ENCODE measurements at places on chromosomes 6 and 20.

- no peak for DNase-seq
Measured at GRCh38 chr6:134454794-134455193, 136.9 kb upstream of the SGK1 start.

GRCh38 chr6:35496841-35497570 is at the start of gene TEAD3:
Gene TEAD3, minus strand, starts transcription at chr6:35497079.
- no peak for DNase-seq

DNA sequence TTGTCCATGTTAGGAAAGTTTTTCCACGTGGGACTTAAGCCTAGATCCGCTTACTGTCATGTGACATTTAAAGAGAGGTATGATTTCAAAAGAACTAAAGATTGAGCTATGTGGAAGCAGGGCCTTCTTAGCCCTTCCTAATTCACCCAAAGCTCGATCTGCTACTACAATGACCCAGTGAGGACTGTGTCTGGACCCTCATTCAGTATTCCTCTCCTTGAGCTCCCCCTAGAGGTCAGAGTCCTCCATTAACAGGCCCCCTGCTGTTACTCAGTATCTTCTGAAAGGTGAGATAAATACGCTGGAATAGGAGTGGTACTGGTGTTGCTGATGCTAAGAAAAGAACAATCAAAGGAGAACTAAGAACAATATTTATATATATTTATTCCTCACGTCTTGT is 414.0 kb downstream of the GJA1 start:
- peak; percentile 37 for DNase-seq

DNA sequence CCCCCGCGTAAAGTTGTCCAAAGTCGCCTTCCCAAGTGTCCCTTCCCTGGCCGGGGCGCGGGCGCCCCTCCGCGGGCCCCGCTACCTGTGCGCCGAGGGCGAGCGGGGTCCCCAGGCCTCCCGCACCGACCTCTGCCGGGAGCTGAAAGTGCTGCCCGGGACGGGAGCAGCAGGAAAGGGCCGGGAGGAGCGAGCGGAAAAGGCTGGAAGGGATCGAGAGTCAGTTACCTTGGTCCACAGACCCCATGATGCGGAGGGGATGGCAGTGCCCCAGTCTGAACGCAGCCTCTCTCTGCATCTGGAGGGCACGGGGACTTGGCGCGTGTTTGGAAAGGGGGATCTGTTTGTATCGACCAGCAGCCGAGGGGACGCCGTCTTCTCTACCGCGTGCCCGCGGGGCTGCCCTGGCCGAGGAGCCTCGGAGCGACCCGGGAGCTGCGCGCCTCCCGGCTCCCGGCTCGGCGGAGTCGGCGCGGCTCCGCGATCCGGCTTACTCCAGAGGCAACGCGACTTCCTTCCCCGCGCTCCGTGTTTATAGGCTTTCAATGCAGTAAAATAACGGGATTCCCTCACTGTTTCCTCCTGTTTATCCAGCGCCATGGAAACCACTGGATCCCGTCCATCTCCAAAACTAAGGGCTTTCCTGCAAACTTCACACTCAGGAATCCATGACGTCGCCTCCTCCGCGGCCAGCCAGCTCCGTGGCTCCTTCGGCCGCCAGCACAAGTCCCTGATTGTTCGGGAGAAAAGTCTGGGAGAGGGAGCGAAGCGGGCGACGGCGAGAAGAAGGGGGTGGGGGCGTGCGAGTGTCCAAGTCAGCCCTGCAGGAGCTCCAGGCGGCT is 20.0 kb upstream of the NFATC2 start:
- peak; percentile 79 for DNase-seq

- DNase-seq, result no peak
Measured at GRCh38 chr6:10763006-10763405, 15.4 kb downstream of the TMEM14B start.

DNA sequence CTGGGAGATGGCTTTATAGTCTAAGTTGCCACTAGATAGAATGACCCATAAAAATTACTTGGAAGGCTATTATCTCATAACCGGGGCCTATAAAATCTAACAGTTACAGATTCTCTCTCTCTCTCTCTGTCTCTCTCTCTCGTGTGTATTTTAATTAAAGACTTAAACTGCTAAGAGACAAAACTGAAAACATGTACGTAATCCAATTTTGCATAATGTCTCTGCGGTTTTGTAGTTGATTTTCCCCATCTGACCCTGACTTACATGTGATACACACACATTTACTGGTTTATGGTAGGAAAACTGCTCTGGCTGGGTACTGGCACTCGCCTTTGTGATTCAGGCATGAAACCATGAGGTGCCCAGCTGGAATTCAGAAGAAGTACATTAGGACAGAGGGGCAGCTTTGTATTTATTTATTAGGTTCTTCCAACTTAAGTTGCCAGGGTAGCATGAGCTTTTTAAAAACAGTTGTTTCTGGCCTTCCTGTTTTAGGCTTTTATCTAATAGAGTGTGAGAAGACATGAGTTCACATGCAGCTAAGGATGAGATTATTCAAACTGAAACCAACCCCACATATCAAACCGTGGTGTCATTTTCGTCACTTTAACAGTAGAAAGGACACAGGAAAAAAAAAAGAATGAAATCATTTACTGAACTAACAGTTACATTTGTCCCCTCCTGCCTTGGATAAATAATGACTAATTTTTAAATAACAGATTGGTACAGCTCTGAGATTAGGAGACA is 182.5 kb downstream of the GMPR start:
- peak; percentile 93 for DNase-seq
